Activated CD4-positive, alpha-beta T cell treated with anti-CD3 and anti-CD28 coated beads for 36 hours (primary cell): ENCODE measurements at places on chromosomes 12 and 14. TPM values are rescaled to one million over a fixed set of nuclear protein-coding genes. Genes with fewer than 3 reads are reported as not detected.

- DNase-seq, result peak; percentile 82
- peaks cover 7% of the 10 kb centered on the region for H3K36me3 ChIP-seq
- no peaks in the 10 kb centered on the region for H3K4me1 ChIP-seq
- H3K27me3 ChIP-seq, result peaks cover 7% of the 10 kb centered on the region
- no peak overlapping the region for H3K4me3 ChIP-seq
Observed at GRCh38 chr14:90235179-90235976, 21.0 kb upstream of the PSMC1 start.

DNA sequence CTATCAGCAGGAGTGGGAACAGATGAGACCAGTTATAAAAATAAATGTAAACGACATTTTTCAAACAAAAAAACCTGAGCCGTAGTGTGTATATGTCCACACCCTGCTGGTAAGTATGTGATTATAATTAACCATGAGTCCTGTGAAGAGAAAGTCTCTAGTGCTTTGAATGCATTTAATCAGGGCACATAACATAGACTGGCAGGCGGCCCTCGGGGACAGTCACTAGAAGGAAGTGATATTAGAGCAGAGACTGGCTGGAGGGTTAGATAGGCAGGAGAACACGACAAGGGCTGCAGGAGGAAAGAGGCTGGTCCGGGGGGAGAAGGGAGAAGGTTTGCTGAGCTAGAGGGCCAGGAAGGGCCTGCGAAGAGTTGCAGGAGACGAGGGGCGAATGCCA, 23.8 kb upstream of the ELK3 start:
- peaks cover 2% of the 10 kb centered on the region for H3K4me1 ChIP-seq
- DNase-seq, result no peak
- H3K36me3 ChIP-seq, result no peaks in the 10 kb centered on the region
- H3K27me3 ChIP-seq, result no peaks in the 10 kb centered on the region
- no peak overlapping the region for H3K27ac ChIP-seq
- H3K4me3 ChIP-seq, result no peak overlapping the region

Gene RTL1
- not detected for total RNA-seq

Gene POP5
- 52.6 TPM for total RNA-seq

- peak overlapping the region; percentile 94 for H3K4me3 ChIP-seq
- H3K36me3 ChIP-seq, result peaks cover 69% of the 10 kb centered on the region
- DNase-seq, result no peak
Observed at GRCh38 chr12:47811072-47811396, 8.7 kb downstream of the HDAC7 start.
